GDM1 (cell line): ENCODE measurements at places on chromosomes 6 and 20.
A peak's percentile ranks its signal among the peaks of the same experiment; 100 is the strongest.

DNA sequence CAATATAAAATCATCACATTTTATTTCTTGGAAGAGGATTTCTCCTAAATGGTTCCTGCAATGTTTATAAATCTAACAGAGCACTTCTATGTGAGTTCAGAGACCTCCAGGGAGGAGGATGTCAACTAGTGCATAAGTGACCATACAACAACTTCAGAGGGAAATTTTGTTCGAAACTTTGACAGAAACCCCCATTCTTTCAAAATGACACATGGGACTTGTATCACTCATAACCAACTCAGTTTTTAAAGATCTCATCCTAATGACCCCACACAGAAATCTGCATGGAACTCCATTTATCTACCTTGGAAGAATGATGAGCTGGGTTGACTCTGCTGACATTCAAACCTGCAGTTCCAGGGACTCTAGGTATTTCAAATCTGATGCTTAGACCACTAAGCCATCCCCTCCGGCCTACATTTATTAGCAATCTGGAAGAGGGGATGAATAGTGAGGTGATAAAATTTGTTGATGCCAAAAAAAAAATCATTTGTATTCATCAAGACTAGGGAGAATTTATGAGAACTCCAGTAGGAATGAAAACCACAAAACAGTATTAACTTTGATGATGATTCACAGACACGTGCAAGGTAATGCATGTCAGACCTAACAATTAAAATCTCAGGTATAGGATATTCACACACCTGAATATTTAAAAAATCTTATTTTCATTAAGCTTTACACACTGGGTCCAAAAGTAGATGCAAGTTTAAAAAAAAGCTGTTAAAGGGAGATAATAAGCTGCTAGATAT, 153.0 kb downstream of the REV3L start:
- DNase-seq, result no peak

- DNase-seq, result no peak
Measured at GRCh38 chr6:164870164-164870563, 439.2 kb downstream of the C6orf118 start.

- no peak for DNase-seq
Measured at GRCh38 chr6:121042766-121043165, 291.5 kb downstream of the TBC1D32 start.

- no peak for DNase-seq
Measured at GRCh38 chr6:146146836-146147235, 118.0 kb downstream of the GRM1 start.

DNA sequence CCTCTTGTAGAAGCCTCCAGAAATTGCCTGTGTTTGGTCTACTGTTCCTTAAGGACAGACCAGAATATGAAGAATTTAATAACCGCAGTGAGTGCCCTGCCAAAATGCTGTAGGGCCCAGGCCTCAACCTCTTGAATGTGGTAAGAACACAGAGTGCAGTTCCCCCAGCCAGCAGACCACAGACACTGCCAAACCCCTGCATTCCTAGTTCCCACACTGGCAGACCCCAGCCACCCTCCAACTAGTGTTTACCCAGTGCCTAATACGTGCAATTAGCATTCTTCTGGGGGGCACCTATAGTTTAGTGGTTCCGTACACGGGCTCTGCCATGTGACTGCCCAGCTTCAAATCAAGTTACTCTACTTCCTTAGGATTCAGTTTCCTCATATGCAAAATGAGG, 51.7 kb downstream of the STK35 start:
- DNase-seq, result no peak

DNA sequence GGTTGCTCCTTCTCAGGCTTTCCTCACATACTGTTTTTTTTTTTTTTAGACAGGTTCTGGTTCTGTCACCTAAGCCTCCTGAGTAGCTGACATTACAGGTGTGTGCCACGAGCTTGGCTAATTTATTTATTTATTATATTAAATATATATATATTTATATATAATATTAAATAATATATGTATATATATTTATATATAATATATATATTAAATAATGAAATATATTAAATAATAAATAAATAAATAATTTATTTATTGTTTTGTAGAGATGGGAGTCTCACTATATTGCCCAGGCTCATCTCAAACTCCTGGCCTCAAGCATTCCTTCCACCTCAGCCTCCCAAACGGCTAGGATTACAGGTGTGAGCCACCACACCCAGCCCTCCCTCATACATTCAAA, 28.3 kb upstream of the SLC9A8 start:
- no peak for DNase-seq

- no peak for DNase-seq
Measured at GRCh38 chr6:147806697-147807096, 298.2 kb downstream of the SAMD5 start.

DNA sequence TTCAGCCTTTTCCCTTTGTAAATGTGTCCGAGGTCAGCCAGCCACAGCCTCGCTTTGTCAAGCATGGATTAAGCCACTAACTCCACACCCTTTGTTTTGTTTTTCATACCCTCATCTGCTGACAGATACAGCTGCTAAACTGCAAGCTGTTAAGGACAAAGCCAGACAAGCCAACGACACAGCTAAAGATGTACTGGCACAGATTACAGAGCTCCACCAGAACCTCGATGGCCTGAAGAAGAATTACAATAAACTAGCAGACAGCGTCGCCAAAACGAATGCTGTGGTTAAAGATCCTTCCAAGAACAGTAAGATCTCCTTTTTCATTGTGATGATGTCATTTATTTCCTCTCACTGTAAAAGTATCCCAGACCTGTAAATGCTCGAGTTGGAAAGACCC, 269.3 kb downstream of the ARHGAP18 start:
- DNase-seq, result no peak

GRCh38 chr6:125140808-125141207, 12.8 kb upstream of the TPD52L1 start:
- no peak for DNase-seq

- DNase-seq, result no peak
Measured at GRCh38 chr6:156963712-156964700, 186.8 kb downstream of the ARID1B start.

GRCh38 chr6:8944548-8944947, 509.2 kb upstream of the SLC35B3 start:
- no peak for DNase-seq

DNA sequence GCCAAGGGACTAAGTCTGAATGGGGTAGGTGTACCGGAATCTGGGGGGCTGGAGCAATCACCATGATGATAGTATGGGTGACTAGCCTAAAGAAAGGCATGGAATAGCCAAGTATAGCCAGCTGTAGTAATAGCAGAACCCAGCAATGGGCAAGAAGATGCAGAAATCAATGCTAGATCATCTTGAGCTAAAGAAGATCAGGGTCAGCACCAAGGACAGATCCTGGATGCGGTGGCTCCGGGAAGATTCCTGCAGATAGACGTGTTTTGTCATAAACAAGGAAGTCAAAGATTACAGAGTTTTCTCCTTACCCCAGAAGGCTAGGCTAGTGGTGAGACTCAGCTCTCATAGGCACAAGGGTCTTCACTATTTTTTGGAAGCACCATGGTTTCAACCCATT, 561.6 kb upstream of the CHD6 start:
- DNase-seq, result no peak

DNA sequence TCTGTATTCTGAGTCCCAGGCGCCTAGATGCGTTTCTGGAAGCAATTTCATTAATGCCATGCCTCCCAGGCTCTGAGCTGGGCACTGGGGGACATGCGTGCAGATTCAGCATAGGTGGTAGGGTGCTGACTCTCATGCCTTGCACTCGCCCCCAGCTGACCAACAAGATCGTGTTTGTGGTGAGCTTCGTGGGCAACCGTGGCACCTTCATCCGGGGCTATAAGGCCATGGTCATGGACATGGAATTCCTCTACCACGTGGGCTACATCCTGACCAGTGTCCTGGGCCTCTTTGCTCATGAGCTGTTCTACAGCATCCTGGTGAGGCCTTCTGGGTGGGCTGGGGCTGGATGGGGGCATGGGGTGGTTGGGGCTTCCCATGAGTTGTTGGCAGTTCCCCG, 21.6 kb downstream of the UQCC2 start:
- DNase-seq, result no peak

DNA sequence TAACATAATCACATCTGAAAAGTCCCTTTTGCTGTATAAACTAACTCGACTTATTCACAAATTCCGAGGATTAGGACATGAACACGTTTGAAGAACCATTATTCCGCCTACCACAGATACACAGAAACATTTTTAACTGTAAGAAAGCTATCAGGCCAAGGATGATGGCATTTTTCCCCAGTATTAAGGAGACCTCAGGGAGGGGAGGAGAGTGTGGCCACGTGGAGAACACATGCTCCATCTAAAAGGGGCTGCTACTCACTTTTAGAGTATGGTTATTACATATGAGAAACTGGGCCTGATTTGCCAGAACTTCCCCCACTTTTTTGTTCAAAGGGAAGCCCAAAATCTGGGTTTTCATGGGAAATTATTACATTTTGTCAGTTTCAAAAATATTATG, 153.4 kb downstream of the EYA2 start:
- DNase-seq, result no peak

DNA sequence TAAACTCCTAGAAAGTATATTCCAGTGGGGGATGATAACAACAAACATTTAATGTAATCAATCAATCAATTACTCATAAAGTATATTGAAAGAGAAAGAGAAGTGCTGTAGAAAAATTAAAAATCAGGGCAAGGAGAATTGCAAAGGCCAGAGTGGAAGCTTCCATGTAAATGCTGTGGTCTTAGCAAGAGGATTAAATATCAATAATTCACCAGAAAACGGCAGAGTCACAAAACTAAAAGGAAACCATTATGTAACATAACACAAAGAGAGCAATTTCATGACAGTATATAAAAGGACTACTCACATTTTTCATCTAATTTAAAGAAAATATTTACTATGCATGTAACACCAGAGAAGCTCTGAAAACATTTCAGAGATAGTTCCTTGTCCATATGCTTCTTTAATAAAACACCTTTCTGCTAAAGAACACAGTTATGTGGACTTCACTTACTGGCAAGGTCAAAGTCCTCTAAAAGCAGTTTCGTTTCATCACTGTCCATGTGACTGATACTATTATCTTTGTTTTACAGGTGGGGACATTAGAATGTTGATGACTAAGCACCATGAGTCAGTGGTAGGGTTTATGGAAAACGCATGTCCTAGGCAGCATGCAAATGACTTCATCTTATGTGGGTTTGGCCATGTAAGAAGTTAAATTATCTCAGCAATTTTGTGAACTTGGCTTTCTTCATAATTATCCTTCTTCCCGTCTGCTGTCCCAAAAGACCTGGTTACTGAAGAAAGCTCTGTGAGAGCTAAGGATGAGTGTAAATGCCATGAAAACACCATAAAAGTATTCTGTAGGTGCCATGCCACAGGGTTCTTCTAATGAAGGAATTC, 185.8 kb upstream of the TENT5A start:
- DNase-seq, result no peak

GRCh38 chr20:36237477-36237876, 1.2 kb downstream of the AAR2 start:
- no peak for DNase-seq

- peak; percentile 30 for DNase-seq
Measured at GRCh38 chr20:431012-431904, 23.2 kb downstream of the RBCK1 start.

- DNase-seq, result no peak
Measured at GRCh38 chr20:20877079-20877478, 164.6 kb upstream of the RALGAPA2 start.

- DNase-seq, result no peak
Measured at GRCh38 chr6:168825226-168826077, 384.5 kb downstream of the SMOC2 start.

- no peak for DNase-seq
Measured at GRCh38 chr20:49096203-49096730, 50.2 kb downstream of the CSE1L start.

DNA sequence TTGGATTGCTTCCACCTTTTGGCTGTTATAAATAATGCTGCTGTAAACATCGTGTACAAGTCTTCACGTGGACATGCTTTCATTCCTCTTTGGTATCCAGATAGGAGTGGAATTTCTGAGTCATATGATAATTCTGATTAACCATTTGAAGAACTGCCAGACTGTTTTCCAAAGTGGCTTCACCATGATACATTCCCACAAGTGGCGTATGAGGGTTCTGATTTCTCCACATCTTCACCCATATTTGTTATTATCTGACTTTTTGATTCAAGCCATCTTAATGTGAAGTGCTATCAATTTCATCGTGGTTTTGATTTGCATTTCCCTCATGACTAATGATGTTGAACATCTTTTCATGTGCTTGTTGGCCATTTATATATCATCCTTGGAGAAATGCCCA, 2.9 kb upstream of the SNRPB start:
- DNase-seq, result no peak

- DNase-seq, result no peak
Measured at GRCh38 chr6:135537741-135538301, 40.3 kb upstream of the AHI1 start.

- DNase-seq, result no peak
Measured at GRCh38 chr6:39426073-39426456, 103.6 kb upstream of the KCNK16 start.

DNA sequence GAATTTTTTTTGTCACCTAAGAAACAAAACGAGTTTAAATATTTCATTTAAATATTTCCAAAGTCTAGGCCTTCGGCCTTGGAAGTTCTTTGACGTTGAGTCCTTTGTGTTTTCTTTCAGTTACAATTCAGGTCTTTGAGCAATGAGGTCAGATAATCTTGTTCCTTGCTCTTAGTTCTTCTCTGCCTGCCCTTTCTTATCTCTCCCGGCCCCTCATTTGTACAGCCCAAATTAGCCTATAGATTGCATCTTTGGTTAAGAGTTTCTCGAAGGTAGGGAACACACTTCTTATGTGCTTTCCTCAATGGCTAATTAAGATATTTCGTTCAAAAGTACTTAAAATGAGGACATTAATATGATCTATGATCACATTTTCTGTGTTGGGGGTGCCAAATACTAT, 18.5 kb downstream of the RPS12 start:
- DNase-seq, result no peak

- DNase-seq, result no peak
Measured at GRCh38 chr20:7627734-7628663, 312.3 kb downstream of the HAO1 start.

DNA sequence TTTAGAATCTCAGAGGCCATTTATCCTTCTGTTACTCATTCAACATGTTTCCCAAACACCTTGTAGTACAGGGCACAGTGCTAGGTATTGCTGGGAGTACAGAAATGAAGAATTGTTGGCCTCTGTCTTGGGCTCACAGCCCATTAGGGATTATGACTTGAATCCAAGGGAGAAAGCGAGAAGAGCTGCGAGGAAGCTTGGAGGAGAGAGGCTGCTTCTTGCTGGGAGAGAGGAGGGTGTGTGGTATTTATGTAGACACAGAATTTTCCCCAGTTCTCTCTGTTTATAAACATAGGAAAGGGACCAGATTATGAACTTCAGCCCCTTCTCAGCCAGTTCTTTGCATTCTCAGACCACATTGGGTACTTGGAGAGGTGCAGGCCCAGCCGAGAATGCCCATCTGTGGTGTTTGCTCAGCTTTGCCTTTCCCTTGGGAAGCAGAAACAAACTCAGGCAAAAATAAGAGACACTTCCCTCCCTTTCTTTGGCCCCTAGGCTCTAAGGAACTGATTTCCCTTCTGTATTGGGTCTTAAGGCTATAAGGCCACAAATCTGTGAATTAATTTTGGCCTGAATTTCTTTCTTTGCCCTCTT, 17.9 kb downstream of the CHMP4B start:
- no peak for DNase-seq

- no peak for DNase-seq
Measured at GRCh38 chr6:16278048-16278724, 39.8 kb downstream of the GMPR start.
